Activated CD4-positive, alpha-beta T cell treated with anti-CD3 and anti-CD28 coated beads, Interleukin-2, amount 50 U/mL, for 48 hours (primary cell): ENCODE measurements at places on chromosomes 12 and 14.

DNA sequence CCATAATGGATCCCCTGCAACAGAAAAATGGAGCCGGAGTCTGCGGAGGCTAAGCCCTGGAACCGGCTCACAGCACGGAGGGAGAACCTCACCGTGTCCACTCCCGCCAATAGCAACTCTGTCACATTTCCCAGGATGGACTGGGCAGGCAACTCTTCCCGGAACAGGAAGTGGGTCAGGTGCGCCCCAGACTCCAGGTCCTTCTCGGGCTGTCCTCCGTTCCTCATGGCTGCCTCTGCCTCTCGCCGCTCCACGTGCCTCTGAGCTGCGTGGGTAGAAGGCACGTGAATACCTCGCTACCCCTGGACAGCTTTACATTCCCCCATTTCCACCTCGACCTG is 2.2 kb downstream of the CYP27B1 start:
- peak; percentile 58 for DNase-seq

- DNase-seq: no peak
Measured at GRCh38 chr12:49578471-49579112, 10.7 kb upstream of the MCRS1 start.

- DNase-seq: peak; percentile 79
Measured at GRCh38 chr14:73741386-73741875, 27.2 kb upstream of the PNMA1 start.

DNA sequence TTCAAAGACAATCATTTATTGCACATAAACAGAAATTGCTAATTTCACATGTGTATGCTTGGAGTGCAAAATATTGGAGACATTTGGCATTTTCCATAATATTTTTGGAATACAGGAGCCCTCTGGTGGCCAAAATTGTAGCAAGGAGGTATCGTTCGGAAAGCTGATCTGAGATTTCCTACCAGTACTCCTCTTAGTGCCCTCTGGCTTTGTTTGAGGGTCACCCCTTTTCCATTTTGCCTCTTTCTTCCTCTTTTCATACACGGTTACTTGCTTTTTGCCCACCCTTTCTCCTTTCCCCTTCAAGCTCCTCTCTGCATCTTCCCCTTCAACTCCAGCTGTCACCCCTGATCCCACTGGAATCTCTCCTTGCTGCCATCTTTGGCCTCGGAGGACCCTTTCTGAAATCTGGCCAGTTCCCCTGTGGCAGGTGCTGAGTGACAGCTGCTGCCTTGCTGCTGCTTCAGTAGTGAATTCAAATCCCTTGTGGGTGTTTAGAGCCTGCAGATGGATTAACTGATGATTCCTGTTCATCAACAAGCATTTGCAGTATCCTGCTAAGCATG is 164.6 kb upstream of the PARP11 start:
- DNase-seq: no peak

- DNase-seq: no peak
Measured at GRCh38 chr14:94677747-94678146, 65.6 kb downstream of the SERPINA3 start.

DNA sequence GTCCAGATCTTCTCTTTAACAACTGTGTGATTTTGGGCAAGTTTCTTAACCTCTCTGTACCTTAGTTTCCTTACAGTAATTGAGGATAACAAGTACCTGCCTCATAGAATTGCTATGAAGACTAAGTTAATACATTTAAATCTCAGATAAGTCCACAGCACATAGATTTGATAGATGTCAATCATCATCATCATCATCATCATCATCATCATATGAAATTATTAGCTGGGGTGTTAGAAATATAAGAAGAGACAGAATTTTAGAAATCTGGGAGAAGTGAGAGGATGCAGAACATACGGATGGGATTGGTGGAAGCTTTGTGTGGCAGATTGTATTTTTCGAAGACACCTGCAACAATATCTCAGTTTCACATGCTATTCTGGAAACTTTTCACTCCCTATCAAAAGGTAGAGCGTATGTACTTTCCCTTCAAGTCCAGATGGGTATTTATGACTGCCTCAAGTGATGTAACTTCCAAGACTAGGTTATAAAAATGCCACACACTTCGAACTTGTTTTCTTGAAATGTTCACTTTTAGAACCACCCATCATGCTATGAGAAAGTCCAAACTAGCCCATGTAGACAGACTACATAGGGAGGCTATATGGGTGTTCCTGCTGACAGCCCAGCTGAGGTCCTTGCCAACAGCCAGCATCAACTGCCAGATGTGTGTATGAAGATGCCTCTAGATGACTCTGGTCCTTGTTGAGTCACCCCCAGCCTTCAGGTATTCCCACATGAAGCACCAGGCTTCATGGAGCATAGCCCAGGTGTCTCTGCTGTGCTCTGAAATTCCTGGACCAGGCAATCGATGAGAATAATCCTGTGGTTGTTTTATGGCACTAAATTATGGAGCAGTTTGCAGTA is 20.7 kb upstream of the SDR39U1 start:
- DNase-seq: no peak
